ENCODE measurements at places on chromosomes 16 and 17. TPM values are rescaled to one million over a fixed set of nuclear protein-coding genes. Genes with fewer than 3 reads are reported as not detected.

GPR139 gene
- not detected for total RNA-seq

HYDIN gene
- 5.9 TPM for total RNA-seq

CA5A gene
- not detected for total RNA-seq

CFAP52 gene
- not detected for total RNA-seq

ZC3H18 gene
- total RNA-seq = 24.2 TPM

FOXN1 gene
- total RNA-seq = not detected

TNRC6C gene
- total RNA-seq = 14.9 TPM

RTN4RL1 gene
- 3.4 TPM for total RNA-seq

CD68 gene
- 0.95 TPM for total RNA-seq

PPY gene
- not detected for total RNA-seq

NTHL1 gene
- 43.6 TPM for total RNA-seq

PITPNM3 gene
- total RNA-seq = 5.0 TPM

Measured in neural progenitor cell (in vitro differentiated cells).